ENCODE measurements at places on chromosomes 3 and 15.

DNA sequence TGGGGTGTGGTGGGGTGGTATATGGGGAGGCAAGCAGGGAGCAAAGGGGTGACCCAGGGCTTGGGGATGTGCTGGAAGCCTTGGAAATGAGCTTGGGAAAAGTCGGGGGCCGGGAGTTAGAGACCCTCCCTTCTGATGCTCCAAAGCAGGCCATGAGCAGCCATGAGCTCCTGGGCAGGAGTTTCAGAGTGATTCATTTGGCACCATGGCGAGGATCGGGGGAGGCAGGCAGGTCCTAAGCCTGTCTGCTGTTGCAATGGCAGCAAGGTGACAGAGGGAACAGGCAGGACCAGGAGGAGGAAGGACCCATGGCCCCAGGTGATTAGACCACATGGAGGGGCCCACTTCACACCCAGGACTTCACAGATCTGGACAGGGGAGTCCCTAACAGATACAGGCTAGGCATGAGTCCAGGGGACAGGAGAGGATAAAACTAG is 21.3 kb downstream of the RGMA start:
- no peak for DNase-seq

GRCh38 chr3:147210676-147211075 is 195.7 kb downstream of the ZIC4 start:
- DNase-seq: no peak

- DNase-seq: no peak
Measured at GRCh38 chr3:67489816-67490215, 164.6 kb downstream of the SUCLG2 start.

DNA sequence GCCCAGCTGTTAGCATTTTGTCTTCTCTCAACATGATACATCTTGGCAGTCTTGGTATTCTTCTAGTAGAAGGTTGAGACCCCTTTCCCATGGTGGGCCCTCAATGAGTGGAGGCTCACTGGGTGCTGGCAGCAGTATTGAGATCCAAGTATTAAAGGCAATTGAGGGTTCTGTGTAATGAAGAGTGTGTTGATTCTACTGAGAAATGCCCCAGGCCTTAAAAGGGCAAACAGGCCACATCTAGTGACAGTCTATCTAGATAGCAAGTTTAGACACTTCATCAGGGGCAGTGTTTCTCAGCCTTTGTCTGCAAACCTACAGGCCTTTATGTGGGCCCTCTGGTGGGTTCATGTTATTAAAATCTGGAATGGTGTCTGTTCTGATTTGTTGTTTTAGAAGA is 9.5 kb downstream of the PPP2R3A start:
- DNase-seq: no peak

DNA sequence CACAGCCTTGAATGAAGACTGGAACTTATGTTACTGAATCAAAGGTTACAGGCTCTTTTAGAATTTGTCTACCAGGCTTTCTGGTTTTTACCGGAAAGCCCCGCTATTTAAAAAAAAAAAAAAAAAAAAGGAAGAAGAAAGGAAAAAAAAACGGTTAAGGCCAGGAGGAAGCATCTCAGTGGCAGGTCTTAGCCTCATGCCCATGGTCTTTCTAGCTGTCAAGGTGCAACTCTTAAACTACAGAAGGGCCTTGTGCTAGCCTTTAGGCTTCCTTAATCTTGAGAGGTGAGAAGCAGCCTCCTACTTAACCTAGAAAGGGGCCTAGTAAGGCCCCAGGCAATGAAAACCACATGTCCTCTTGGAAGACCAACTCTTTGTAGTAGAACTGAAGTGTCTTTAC is 77.5 kb downstream of the TBC1D5 start:
- no peak for DNase-seq

GRCh38 chr3:7205535-7205934 is 344.6 kb downstream of the GRM7 start:
- DNase-seq: no peak

GRCh38 chr3:27708250-27708649 is 13.9 kb downstream of the EOMES start:
- DNase-seq: no peak

- no peak for DNase-seq
Measured at GRCh38 chr15:55894399-55894965, 98.9 kb downstream of the NEDD4 start.

DNA sequence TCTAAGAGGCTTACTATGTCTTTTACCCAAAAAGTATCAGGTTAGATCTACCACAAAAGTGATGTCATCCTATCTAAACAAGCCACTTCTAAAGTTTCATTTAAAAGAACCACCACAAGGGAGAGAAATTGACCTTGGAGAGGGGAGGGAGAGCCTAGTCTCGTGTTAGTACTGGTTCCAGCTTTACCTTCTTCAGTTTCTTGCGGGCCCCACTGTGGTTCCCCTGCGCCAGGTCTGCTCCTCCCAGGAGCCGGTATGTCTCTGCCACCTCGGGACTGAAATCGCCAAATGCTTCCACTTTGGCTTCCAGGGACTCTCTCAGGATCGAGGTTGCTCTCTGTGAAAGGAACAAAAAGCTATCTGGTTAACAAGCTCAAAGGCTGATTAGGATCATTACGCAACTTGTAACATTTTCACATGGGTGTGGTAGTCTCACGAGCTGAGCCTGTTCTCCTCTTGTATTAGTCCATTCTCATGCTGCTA is 51.1 kb downstream of the SYNM start:
- no peak for DNase-seq

DNA sequence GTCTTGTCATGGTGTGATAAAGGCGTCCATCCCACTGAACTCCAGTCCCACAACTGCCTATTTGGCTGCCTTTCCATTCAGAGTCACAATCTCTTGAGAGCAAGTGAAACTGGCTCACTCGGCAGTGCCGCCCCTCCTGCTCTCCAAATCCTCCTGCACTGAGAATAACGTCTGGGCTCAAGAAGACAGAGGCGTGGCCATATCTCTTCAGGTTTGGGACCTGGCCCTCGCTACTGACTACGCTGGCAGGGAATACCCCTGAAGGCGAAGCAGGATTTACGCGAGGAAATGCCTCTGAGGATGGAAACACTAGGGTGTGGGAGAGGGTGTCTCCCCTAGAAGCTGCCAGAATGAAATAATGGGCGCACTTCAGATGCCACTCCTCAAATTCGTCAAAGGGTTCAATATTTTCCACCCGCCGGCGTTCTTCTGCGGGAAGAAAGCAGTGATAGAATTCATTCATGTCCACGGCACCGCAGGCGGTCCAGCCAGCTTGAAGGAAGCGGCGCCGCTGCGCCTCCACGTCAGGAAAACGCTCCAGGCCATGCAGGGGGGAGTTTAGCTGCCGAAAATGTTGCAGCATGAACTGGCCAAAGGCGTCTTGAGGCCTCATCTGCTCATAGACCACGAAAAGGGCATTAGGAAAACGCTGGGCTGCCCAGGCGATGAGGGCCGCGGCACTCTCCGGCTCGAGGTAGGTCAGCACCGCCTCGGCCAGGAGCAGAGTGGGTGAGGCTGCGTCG is 985 bp downstream of the LCMT2 start:
- DNase-seq: no peak

DNA sequence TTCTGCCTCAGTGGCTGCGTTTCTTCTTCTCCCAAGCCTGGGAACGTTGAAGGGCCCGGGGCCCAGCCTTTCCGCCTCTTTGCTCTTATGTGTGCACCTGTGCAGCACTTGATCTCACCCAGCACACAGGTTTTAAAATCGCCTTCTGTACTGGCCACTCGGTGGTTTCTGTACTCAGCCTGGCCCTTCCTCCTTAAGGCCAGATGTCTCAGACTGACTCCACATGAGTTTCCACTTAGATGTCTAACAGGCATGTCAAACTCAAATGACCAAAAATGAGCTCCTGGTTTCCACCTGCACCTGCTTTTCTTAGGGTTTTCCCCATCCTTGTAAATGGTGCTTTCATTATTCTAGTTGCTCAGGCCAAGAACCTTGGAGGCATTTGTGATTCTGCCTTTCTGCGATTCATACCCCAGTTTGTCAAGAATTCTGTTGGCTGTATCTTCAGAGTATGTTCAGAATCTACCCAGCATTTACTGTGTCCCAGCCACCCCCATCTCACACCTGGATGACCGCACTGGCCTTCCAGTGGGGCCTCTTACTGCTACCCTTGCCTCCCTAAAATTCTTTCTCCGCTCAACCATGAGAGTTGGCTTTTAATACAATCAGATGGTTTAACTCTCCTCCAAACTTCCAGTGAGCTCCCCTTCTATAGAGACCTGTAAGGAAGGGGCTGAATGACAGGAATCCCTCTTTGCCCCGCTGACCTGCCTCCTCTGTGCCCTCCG is 2.2 kb upstream of the TRAK1 start:
- DNase-seq: no peak

DNA sequence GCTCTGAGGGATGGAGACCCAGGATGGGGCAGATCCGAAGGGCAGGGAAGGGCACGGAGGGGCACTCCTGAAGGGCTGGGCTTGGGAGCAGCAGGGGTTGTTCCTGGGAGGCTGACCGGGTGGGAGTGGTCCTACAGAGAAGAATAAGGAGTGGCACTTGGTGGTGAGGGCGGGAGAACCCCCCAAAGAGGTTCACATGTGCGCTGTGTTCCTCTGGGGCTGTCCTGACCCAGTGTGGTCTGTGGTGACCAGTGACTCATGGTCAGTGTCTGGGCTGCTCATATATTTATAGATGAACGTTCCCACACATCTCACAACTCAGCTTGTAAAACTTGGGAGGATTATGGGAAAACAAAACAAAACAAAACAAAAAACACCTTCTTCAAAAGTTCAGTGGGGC is 10.0 kb downstream of the TRPM1 start:
- no peak for DNase-seq

DNA sequence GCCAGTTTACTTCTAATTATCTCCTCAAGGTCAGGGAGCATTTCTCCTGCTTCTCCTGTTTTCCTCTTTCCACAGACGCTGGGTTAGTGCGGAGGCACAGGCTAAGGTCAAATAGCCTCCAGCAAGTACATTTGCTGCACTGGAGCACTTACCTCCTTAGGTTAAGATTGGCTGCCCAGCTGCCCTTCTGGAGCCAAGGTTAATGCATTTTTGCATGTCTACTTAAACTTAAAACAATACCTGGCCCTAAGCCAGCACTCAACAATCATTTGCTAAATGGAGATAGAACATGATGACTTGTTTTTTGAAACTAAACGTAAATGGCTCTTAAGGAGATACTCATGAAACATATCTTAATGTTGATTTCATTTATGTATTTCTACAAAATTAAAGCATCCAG is 83.5 kb downstream of the SSR3 start:
- no peak for DNase-seq

GRCh38 chr3:129019266-129019665 is 18.2 kb downstream of the EFCC1 start:
- DNase-seq: no peak

DNA sequence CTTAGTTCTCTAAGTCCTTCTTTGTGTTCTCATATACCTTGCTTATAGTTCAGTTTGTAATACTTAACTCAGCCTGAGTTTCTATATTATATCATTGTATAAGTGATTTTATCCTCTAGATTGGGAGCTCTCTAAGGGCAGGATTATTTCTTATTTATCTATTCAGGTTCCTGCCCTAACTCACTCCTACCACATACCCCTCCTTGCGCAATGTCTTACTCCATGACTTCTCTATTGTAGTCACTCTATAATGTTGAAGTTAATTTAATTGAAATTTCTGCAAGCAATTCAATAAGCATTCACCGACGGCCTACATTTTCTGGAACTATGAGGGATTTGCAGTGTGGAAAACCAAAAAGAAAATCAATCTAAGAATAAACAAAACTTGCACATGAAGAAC is 3.6 kb upstream of the OR5K4 start:
- DNase-seq: no peak

- DNase-seq: peak; percentile 73
Measured at GRCh38 chr15:67109141-67110034, 44.0 kb downstream of the SMAD3 start.

GRCh38 chr3:1578124-1578806 is 485.4 kb downstream of the CNTN6 start:
- DNase-seq: no peak

DNA sequence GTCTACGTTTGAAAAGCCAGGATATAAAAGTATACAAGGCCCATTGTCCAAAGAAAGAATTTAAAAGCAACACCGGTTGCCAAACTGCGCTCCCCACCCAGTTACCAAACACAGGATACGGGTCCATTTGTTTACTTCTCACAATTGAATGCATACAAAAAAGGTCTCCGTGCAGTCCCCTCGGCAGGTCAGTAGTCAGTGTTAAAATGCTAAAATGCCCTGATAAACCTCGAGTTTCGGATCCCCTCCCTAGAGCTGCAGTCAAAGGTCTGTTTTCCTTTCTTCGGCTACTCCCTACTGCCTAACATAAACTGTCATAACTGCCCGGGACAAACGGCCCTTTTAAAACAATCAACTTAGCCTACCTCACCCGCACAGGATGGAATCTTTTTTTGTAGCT is 534.6 kb downstream of the FOXP1 start:
- no peak for DNase-seq

DNA sequence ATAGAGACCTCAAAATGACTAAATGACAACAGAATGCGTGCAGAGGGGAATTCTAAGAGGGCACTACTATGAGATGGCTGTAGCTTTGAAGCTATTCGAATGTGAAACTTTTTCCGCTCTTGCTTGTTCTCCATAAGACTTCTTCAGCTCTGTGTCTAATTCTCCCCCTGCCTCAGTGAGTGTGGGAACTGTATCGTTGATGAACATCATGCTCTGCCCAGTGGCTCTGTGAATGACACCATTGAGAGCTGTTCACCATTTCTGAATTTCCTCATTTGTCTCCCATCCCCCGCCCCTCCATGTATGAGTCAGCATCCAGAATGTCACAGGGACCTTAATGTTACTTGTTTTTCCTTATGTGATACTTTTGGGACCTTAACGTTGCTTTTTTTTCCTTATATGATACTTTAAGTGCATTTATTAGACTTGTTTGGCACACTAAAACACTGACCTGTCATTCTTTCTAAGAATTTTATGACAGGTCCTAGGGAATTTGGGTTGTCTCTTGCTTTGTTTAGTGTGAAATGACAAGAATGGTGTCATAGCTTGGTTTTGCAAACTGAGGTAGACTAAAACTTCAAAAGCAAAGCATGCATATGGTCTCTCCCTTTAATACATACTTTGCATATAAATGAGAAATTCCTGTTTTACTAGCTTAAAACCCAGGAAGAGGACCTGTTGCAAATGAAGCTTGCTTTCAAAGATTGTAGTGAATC is 99.6 kb downstream of the FNDC3B start:
- DNase-seq: no peak

DNA sequence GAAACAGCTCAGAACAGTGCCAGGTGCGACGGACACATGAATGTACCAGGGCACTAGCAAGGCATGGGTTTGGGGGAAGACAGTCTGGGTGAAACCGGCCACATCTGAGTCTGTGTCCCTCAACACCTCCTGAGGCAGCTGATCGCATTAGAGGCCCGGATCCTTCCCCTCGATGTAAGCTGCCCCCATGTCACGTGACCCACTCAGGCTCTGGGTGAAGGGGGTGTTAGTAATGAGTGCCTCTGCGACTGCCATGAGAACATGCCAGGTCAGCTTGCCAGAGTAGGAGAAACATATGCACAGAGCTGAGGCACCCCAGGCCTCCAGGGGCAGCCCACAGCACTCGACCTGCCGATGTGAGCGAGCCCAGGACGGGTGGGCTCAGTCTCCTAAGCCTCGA is 29.7 kb downstream of the PRR23E start:
- DNase-seq: no peak

GRCh38 chr3:74075241-74075640 is 450.5 kb upstream of the PDZRN3 start:
- DNase-seq: no peak

- DNase-seq: no peak
Measured at GRCh38 chr3:143586576-143586975, 261.7 kb downstream of the SLC9A9 start.

- no peak for DNase-seq
Measured at GRCh38 chr3:193821151-193821668, 228.2 kb downstream of the OPA1 start.

- DNase-seq: no peak
Measured at GRCh38 chr3:32435911-32436815, 44.5 kb downstream of the CMTM7 start.
